Endodermal cell (in vitro differentiated cells): ENCODE measurements at places on chromosomes 11 and 22. TPM values are rescaled to one million over a fixed set of nuclear protein-coding genes. Genes with fewer than 3 reads are reported as not detected.

- H3K27ac ChIP-seq: no peak overlapping the region
- H3K36me3 ChIP-seq: no peaks in the 10 kb centered on the region
- no peaks in the 10 kb centered on the region for H3K27me3 ChIP-seq
- H3K4me1 ChIP-seq: no peaks in the 10 kb centered on the region
These were observed 88.5 kb downstream of the TRIM44 start for GRCh38 chr11:35750981-35751663.

DNA sequence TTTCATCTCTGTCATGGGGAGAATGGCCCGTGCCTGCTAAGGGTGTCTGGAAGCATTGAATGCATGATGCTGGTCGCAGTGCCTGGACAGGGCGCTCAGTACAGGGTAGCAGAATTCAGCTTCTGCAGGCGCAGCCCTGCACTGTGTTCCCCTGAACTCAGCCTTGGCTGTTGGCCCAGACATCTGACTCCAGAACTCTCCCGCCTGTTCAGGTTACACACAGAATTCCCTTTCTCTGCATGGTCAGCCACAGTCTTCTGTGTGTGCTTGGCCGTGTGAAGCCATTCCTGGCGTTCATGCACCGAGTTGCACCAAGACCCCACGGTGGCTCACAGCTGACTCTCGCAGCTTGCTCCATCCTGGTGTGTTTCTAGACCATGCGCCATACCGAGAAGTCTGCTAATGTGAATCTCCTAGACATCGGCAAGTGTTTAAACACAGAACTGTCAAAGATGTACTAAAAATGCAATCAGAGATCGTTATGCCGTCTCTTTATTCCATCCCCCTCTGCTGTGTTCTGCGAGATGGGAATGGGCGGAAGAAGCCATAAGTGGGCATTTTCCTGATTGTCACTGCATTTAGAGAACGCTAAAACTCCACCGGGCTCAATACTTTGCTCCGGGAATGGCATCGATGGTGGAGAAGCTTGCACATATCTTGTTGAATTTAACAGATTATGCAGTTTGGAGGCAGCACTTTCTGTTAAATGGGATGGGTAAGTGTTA is 55.6 kb downstream of the MPPED1 start:
- no peak for DNase-seq
- H3K27me3 ChIP-seq: peaks cover 11% of the 10 kb centered on the region
- H3K4me1 ChIP-seq: no peaks in the 10 kb centered on the region
- no peaks in the 10 kb centered on the region for H3K36me3 ChIP-seq
- H3K27ac ChIP-seq: no peak overlapping the region

DNA sequence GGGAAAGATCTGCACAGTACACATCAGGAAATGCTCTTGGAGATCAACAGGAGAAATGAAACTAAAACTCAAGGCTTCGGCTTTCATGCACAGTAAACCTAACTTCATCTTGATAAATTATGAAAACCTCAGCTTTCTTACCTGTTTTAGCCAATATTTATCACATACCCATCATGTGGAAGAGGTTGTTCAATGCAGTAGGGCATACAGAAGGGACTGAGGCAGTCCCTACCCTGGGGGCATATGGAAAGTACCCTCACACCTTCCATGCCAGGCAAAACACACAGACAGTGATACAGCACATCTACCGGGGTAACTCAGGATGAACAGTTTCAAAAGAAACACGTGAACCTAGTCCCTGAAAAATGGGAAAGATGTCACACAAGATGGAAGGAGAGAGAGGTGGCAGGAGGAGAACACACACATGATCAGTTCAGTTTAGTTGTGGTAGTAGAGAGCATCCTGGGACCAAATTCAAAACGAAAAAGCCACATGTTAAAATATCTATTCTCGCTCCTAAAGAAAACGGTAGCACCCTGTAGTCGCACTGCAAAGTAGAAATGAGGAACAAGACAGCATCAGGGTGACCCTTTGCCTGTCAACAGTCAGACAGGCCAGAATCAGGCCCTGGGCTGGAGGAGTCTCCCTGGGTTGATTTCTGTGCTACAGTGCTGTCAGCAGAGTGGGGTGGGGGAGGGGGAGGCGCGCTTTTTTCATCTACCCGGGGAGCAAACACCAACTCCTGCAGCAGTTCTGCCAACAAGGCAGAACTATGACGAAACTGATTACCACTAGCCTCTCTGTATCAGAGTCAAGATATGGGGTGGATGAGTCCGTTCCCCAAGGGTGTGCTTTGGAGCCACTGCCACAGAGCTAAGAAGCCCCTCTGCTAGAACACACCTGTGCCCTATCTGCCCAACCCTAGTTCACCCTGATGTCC is 1.3 kb downstream of the HIRA start:
- H3K36me3 ChIP-seq: peaks cover 9% of the 10 kb centered on the region
- H3K4me3 ChIP-seq: peak overlapping the region; percentile 84
- no peaks in the 10 kb centered on the region for H3K27me3 ChIP-seq
- H3K4me1 ChIP-seq: no peaks in the 10 kb centered on the region
- peak; percentile 70 for DNase-seq

- H3K36me3 ChIP-seq: no peaks in the 10 kb centered on the region
- H3K27ac ChIP-seq: no peak overlapping the region
- H3K27me3 ChIP-seq: peaks cover 36% of the 10 kb centered on the region
- DNase-seq: no peak
These were observed 22.0 kb downstream of the JAML start for GRCh38 chr11:118202599-118203422.

DNA sequence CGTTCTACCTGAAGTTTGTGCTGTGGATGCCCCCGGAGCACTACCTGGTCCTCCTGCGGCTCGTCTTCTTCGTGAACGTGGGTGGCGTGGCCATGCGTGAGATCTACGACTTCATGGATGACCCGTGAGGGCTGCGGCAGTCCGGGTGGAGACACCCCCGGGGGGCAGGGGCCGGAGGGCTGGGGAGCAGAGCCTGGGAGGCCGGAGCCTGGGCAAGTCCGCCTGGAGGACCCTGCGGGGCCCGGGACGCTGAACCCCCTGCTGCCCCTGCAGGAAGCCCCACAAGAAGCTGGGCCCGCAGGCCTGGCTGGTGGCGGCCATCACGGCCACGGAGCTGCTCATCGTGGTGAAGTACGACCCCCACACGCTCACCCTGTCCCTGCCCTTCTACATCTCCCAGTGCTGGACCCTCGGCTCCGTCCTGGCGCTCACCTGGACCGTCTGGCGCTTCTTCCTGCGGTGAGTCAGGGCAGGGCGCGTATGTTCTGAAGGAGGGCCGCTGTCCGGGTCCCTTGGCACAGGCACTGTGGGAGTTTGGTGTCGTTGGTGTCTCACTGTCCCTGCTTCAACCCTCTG is 17.3 kb downstream of the RNH1 start:
- no peak overlapping the region for H3K4me3 ChIP-seq
- no peaks in the 10 kb centered on the region for H3K27me3 ChIP-seq
- peaks cover 3% of the 10 kb centered on the region for H3K36me3 ChIP-seq
- no peak overlapping the region for H3K27ac ChIP-seq
- DNase-seq: no peak
- no peaks in the 10 kb centered on the region for H3K4me1 ChIP-seq

Gene VSIG10L2
- total RNA-seq: not detected in 2 replicates

Gene PLAAT4
- total RNA-seq: 0.58 to 0.76 TPM in 2 of 3 replicates, not detected in the other
